H7 (cell line): ENCODE measurements at places on chromosomes 7 and 10. TPM values are rescaled to one million over a fixed set of nuclear protein-coding genes. Genes with fewer than 3 reads are reported as not detected.

Gene NPY
- not detected in 2 replicates for total RNA-seq

- no peak for DNase-seq
These were observed 115.8 kb downstream of the THSD7A start for GRCh38 chr7:11716185-11716584.

GRCh38 chr7:102925976-102926782 is 13.4 kb downstream of the LRRC17 start:
- DNase-seq = no peak

- no peak for DNase-seq
These were observed 65.6 kb downstream of the NAMPT start for GRCh38 chr7:106219170-106219569.

GRCh38 chr10:48842231-48842630 is 97.4 kb downstream of the LRRC18 start:
- DNase-seq = no peak

DNA sequence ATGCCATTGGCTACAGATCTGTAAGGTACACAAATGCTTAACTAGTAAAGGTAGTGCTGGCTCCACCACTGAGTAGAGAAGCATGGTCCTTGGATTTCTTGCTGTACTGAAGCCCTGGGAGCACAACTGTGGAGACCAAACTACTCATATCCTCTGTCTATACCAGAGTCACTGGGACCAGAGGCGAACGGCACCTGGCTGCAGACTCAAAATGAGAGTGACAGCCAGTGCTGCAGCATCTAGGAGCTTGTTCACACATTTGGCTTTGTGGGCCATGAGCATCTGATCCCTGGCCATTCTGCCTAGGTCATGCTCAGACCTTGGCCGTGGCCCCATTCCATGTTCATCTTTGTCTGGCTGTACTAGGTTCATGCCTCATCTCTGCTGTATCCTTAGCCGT is 31.9 kb downstream of the LRRC18 start:
- no peak for DNase-seq

Gene ITIH2
- total RNA-seq = not detected in 2 replicates

Gene SEMA3E
- 1.7 and 5.8 TPM in 2 replicates for total RNA-seq
